ENCODE measurements at places on chromosomes 12 and 14. TPM values are rescaled to one million over a fixed set of nuclear protein-coding genes. Genes with fewer than 3 reads are reported as not detected.
A peak's percentile ranks its signal among the peaks of the same experiment; 100 is the strongest.

- DNase-seq: no peak
Observed at GRCh38 chr14:33569821-33570687, 380.8 kb downstream of the EGLN3 start.

DNA sequence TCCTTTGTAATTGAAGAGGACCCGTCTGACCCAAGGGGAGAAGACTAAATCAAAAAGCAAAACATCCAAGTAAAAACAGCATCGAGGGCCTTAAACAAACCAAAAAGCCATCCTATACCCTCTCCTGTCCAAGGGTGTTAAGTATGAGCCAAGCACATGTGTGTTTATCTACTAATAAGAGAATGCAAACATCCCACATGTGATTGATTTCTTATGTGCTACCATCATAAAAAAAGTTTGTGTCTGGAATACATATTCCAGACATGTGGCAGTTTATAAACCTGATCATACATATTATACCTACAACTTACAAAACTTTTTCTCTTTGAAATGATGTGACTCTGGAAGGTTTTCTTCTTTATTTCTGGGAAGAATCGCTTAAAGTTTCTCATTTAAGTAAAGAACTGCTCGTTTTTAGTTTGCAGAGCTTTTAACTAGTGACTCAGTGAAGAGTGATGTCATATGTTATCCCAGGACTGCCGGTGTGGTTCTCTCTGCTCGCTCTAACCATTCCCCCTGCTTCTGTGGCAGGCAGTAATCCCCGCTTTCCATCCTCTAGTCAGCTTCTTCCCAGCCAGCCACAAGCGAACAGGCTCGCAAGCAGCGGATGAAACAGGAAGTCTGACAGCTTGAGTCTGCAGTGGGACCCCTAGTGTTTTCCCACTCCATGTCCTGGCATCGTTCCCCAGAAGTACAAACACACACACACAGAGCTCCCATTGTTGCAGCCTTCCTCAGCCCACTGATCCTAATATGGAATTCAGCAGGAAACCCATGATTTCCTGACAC is 431 bp upstream of the RHOJ start:
- peak; percentile 3 for DNase-seq

DNA sequence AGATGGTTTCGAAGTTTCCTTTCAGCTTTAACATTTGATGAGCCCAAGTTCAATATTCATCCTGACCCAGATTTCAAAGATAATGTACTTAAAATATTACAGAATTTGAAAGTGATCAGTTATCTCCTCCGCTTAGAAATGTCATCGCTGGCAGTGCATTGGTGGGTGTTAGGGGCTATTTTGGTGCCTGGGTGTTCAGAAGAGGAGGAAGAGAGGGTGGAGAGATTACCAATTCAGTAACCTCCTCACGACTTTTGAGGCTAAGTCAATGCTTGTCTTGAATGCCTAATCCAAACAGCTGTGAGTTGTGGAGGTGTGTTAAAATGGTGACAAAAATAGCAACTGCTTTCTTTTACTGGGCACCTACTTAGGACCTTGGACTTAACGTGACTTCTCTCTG is 13.8 kb upstream of the DGLUCY start:
- no peak for DNase-seq

- no peak for DNase-seq
Observed at GRCh38 chr14:98903371-98903770, 368.6 kb downstream of the BCL11B start.

The MSRB3 gene
- 3.7 TPM for total RNA-seq

DNA sequence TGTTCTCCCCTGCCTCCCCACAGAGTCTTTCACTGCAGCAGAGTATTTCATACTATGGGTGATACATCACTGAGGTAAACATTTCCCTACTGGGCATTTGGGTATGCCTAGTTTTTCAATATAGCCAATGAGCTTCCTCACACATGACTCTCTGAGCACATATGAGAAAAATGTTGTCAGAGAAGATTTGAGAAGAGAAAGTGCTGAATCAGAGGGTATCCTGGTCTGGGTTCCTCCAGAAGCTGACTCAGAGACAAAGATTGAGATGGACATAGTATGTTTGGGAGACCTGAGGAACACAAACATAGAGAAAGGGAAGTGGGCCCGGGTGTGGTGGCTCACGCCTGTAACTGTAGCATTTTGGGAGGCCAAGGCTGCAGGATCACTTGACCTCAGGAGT is 12.6 kb downstream of the SLC8B1 start:
- no peak for DNase-seq

GRCh38 chr12:106804668-106805067 is 30.2 kb downstream of the RIC8B start:
- no peak for DNase-seq

DNA sequence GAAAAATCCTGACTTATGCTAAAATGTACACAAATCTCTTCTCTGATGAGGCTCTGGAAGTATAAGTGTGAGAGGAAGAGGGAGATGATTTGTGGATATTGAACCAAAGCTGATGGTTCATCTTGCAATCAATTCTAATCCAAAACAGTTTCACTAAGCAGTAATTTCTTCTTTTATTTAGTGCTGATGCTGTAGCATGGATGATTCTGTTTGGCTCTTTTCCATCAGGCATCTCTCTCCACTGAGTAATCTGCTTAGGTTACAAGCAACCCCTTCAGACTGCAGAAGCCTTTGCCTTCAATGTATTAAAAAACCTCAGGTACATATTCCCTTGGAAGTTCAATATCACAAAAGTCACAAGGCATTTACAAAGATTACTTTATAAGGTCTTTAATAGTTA is 159.1 kb upstream of the CCDC198 start:
- no peak for DNase-seq

The TOMM20L gene
- total RNA-seq: not detected

- DNase-seq: no peak
Observed at GRCh38 chr12:67752226-67752732, 103.7 kb downstream of the DYRK2 start.

- no peak for DNase-seq
Observed at GRCh38 chr12:128715485-128715884, 108.3 kb downstream of the SLC15A4 start.

The SERPINA12 gene
- total RNA-seq: not detected

DNA sequence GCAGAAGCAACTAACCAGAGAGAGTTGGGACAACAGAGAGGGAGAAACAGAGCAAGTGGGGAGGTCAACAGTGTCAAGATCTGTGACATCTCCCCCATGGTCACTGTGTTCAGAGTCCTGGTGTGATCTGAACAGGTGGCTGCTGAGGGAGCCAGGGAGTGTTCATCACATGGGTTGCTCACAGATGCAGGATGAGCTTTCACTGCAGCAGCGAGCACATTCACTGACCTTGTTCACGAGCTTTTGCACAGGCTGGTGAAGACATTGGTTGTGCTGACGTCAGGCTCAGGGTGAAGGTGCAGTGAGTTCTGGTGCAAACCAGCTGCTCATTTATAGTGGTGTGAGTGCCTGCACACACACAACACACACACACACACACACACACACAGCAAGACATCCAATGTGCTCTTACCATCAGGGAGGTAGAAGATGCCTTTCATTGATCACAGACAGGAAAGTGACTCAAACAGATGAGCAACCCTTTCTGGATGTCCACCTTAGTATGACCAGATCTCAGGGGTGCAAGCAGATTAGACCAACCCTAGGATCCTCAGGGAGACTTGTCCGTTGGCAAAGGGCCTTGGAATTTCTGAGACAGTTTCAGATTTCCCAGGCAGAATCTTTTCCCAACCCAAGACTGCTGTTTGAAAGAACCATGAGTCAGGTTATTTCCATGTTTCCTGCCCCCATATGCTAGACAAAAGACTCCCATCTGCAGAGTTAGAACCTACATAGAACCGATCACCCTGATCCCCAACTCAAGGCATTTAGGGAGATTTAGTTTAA is 44.3 kb upstream of the OR10AD1 start:
- no peak for DNase-seq

The TMEM19 gene
- 69.7 TPM for total RNA-seq

GRCh38 chr14:41806366-41806975 is 199.8 kb downstream of the LRFN5 start:
- no peak for DNase-seq

The NEUROD4 gene
- total RNA-seq: 2.9 TPM

DNA sequence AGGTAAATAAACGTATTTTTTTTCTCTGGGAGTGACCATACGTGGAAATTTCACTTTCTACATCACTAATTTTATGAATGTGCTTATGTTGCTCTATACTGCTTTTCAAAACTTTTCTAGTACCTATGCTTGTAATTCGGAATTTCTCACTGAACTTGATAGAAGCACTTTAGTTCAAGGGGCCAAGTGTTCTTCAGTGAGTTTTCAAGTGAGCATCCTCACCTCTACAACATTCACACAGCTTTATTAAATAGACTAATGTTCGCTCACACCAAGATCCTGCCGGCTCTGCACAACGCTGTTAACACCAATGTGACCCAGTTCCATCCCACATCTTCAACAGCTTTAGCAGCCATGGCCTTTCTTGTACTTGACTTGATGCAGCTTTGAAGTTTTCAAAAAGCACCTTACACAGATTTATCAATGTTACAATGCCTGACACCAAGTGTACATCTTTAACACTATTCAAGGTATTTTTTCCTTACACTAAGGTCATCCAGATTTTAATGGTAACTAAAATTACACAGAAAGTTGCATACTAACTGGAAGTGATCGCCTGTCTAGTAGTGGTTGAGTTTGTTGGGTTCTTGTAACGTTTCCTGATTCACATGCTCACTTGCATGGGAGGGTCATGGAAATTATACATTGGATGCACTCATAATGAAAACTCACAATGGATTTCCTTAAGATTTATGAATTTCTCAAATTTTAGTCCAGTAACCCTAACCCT is 4.5 kb downstream of the UBC start:
- DNase-seq: no peak

DNA sequence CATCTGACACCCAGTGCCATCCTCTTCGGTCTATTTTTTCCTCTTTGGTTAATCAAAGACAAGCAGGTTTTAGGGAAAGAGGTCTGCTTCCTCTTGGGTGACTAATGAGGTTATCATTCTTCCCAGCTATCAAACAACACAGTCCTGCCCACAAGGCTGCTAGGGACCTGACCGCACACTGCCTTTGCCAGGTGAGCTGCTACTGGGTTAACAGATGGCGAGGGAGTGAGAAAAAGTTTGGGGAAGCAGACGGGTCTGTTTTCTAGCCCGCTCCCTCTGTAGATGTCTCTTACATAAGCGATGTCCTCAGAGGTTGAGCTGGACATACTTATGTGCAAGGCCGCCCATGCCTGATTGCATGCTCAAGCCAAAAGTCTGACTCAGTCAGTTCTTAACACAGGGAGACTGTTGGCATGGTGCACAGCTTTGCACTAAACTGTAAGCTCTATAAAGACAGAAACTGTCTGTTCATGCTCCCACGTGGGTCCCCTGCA is 94.1 kb downstream of the SLC15A4 start:
- DNase-seq: no peak

GRCh38 chr12:105931762-105932570 is 206.8 kb downstream of the NUAK1 start:
- no peak for DNase-seq

DNA sequence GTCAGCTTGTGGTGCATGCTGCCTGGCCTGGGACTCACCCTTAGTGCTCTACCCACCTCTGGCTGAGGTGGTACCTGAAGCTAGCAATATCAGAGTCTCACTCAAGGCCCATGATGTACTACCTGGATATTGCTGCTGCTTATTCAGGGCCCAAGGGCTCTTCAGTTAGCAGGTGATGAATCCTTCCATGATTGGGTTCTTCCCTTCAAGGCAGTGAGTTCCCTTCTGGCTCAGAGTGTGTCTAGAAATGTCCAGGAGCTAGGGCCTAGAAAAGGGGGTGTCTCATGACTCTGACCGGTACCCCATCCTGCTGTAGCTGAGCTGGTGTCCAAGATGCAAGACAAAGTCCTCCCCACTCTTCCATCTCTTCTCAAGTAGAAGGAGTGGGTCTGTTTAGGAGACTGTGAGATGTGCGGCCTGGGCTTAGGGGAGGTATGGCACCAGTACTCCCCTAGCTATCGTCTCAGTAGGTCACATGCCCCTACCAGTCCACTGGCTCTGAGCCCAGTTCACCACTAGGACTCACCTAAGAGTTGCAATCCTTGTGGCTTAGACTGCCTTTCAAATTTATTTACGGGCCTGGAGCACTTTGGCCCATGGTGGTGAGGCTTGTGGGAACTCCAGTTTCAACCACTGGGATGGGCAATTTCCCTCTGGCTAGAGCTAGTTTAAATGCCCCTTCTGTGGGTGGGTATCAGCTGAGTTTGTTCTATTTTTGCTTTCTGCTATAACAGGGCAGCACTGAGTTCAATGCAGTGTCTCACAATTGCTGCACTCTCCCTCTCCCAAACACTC is 12.2 kb downstream of the PRORP start:
- no peak for DNase-seq

GRCh38 chr12:31896514-31897039 is 62.6 kb upstream of the RESF1 start:
- no peak for DNase-seq

DNA sequence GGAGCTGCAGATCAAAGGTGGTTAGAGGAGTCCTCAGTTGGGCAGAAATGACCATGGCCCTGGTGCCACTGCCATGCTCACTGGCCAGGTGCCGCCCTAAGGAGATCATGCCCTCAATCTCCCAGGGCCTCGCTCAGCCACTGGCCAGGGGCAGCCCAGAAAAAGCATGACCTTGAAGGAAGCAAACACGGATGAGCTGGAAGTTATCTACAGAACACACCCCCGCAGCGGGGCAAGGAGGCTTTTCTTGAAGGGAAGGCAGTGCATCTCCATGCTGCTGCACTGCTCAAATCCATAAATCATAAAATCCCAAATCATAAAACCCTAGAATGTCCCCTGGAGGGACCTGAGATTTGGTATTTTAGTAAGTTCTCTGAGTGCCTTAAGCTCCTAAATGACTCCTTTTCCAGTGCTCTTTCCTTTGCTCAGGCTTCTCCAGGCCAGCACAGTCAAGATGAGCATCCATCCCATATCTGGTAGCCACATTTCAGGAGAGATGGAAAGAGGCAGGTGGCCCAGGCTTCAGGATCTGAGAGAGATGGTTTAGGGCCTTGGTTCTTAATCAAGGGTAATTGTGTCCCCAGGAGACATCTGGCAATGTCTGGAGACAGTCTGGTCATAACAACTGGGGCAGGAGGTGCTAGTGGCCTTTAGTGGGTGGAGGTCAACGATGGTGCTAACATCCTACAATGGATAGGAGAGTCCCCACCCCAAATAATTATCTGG is 217.3 kb downstream of the RBM19 start:
- no peak for DNase-seq

The DENND5B gene
- total RNA-seq: 41.6 TPM

DNA sequence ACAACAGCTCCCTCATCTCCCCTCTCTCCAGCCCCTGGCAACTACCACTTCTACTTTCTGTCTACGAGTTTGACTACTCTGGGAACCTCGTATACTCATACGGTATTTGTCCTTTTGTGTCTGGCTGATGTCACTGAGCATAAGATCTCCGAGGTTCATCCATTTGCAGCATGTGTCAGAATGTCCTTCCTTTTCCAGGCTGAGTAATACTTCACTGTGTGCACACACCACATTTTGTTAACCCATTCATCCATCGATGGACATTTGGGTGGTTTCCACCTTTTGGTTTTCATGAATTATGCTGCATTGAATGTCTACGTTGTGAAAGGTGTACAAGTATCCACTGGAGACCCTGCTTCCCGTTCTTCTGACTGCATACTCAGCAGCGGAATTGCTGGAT is 24.1 kb upstream of the DLK1 start:
- no peak for DNase-seq

GRCh38 chr12:4563336-4563735 is 1.3 kb downstream of the DYRK4 start:
- DNase-seq: no peak

- no peak for DNase-seq
Observed at GRCh38 chr12:90233168-90234100, 524.8 kb upstream of the ATP2B1 start.

Data from frontal cortex (tissue), 4 donors.